CD4-positive, alpha-beta T cell (primary cell): ENCODE measurements at places on chromosomes 11 and 22. TPM values are rescaled to one million over a fixed set of nuclear protein-coding genes. Genes with fewer than 3 reads are reported as not detected.

- no peak for DNase-seq
These were observed 3.7 kb downstream of the MPZL2 start for GRCh38 chr11:118260353-118260752.

GRCh38 chr11:134060316-134060715, 8.6 kb upstream of the JAM3 start:
- DNase-seq: no peak

The APOBEC3H gene
- 0.85 TPM for total RNA-seq

The MS4A6E gene
- not detected for total RNA-seq

DNA sequence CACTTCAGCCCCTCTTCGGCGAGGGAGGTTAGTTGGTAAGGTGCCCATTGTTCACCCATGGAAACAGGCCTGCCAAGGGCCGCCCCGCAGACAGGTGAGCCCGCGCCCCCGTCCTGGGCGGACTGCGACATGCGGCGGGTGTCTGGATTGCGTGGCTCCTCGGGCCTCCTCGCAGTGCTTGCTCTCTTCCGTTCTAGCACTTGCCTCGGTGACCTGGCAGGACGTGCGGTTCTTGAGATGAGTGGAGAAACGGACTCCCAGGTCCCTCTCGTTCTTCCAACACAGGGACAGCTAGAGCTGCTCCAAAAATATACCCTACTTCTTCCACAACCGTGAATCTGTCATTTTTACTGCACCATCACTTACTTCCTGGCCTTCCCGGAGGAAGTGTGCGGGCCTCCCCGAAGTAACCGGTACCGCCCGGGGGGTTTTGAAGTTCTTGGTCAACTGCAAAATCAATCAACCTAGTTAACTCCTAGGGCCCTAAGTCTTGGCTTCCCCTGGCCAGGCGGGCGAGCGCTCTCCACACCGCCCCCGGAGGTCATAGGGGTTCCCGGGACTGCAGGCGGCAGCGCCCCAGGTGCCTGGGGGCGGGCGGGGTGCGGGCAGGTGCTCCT, 745 bp upstream of the ZBTB44 start:
- DNase-seq: peak; percentile 55

The CCDC116 gene
- 0.14 TPM for total RNA-seq

The BAIAP2L2 gene
- 1.0 TPM for total RNA-seq

The TCN2 gene
- total RNA-seq: 0.52 TPM

- DNase-seq: peak; percentile 33
These were observed 40.1 kb upstream of the CLMP start for GRCh38 chr11:123235117-123235655.

DNA sequence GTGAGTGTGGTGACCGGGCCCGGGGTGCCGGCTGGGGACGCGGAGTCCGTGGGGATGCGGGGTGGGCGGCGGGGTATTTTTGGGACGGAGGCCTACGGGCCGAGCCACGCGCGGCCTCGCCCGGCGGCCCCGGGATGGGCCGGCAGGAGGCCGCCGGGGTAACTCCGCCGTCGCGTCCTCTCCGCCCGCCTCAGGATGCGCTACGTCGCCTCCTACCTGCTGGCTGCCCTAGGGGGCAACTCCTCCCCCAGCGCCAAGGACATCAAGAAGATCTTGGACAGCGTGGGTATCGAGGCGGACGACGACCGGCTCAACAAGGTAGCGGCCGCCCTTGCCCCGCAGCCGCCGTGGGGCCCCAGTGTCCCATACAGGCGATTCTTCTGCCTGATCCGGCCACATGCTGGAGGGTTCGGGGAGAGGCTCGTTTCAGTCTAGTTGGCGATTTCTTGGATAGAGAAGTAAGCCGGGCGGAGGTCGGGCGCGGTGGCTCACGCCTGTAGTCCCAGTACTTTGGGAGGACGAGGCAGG, 337 bp downstream of the RPLP2 start:
- no peak for DNase-seq

DNA sequence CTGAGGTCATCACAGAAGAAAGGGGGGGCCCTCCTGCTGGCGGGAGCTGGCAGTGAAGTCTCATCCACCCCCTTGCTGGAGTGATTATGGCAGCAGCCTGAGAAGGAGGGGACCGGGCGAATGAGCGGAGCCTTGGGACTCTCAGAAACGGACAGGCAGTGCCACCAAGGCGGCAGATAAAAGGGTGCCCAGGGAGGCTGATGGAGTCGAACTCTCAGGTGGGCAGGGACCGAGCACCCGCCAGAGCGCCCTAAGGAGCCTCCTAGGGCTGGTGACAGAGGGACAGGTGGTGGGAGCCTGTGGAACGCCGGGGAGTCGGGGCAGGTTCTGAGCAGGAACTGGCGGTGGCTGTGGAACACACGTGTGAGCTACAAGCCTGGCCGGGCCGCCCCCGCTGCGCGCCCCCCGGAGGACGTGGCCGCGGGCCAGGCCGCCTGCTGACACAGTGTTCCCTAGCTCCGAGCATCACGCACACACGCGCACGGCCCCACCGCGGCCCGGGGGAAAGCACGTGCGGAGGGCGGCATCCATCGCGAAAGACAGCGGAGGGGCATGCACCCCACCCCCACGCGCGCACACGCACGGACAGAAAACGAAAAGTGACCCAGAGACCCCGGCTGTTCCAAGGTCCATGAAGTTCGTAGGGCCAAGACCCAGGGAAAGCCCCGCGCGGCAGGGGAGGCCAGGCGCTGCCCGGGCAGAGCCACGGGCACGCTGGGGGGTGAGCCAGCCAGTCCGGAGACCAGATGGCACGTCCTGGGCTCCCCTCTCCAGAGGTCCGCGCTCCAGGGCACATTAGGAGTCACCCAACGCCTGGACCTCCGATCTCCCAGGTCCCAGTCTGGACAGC, 1.0 kb downstream of the VWCE start:
- DNase-seq: peak; percentile 5

GRCh38 chr11:57471496-57471895, 11.2 kb downstream of the RTN4RL2 start:
- DNase-seq: no peak

The RAC2 gene
- total RNA-seq: 174 TPM

The MSANTD2 gene
- total RNA-seq: 5.1 TPM

DNA sequence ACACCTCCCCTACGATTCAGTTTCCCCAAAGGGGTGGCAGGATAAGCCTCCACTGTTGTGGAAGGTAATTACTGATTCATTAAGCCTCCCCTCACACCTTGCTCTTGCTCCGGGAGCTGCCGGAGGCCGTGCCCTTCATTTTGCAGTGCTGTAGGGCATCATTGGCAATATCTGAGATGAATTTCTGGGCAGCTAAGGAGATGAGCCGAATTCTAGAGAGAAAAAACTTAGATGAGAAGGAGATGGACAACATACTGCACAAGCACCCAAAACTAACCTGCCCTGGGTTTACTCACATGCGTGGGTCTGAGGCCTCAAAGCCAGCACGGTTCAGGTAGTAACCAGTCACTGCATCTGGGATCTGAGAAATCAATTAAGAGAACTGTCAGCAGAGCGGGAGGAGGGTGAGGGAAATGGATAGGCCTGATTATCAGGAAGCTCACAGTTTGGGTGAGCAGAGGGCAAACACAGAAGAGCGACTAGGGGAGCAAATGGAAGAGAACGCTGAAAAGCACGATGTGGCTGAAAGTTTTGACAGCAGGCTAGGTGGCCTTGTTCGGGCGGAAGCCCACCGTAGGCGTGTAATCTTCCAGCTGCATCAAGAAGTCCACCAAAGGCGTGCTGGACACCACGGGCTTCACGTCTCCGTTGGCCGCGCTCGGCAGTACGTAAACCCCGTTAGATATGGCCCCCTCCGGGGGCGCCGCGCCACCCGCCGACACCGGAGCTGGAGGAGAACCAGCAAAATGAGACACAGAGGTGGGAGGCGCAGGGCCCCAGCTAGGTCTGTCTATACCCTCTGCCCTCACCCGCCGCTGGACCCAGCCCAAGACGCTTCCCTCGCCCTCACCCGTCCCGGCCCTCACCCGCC, 689 bp downstream of the TAF10 start:
- DNase-seq: peak; percentile 32

- DNase-seq: no peak
These were observed 225.0 kb upstream of the TBCEL start for GRCh38 chr11:120798854-120799253.

The DSCAML1 gene
- 0.61 TPM for total RNA-seq

DNA sequence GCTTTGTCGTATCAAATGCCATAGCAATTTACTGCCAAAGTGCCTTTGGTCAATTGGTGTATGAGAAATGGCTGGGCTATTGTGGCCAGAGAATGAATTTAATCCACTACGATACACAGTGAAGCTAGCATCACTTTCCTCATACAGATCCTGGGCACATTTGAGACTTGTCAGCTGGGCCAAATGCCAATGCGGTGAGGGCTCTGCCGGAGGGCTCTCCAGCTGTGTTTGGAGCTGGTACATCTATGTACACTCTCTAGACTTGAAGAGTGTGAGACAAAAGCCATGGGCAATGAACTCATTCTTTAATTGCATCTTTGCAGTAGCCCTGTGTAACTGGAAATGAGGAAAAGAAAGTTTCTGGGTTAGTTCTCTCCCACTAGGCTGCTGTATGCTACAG, 1052.9 kb downstream of the NTM start:
- no peak for DNase-seq

The TNNT3 gene
- 21.9 TPM for total RNA-seq

DNA sequence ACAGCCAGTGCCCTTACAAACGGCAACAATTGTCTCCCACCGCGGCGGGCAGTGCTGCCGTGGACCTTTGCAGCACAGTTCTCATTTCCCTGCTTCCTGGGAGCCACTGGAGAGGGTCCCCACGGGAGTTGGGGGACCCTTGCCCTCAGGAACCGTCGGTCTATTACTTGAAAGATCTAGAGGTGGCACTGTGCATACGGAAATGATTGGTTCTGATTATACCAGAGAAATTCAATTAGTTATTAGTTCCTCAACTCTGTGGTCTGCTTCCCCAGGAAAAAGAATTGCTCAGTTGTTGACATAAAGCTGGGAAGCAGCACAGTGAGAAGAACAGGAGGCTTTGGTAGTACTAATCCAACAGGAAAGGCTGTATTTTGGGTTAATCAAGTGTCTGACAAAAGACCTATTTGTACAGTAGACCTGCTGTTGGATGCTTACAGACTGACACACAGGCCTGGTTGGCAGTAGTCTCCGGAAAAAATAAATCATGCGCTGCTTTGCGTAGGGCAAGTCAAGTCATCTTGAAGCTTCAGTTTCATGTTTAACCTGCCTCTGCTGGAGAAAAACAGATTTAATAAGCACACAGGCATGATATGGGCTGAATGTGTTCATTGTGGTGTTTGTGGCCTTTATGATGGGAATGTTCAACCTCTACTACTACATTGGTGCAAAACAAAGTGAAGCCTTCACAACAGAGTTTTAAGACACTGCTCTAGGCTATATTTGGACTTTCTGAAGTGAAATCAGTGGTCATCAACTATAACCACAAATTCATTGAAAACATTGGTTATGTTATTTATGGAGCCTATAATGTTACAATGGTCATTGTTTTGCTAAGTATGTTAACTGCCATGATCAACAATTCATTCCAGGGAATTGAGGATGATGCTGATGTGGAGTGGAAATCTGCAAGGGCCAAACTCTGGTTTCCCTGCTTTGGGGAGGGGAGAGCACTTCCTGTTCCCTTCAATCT, 54.6 kb upstream of the SC5D start:
- no peak for DNase-seq

GRCh38 chr11:763549-764321, 13.6 kb downstream of the GATD1 start:
- DNase-seq: no peak

DNA sequence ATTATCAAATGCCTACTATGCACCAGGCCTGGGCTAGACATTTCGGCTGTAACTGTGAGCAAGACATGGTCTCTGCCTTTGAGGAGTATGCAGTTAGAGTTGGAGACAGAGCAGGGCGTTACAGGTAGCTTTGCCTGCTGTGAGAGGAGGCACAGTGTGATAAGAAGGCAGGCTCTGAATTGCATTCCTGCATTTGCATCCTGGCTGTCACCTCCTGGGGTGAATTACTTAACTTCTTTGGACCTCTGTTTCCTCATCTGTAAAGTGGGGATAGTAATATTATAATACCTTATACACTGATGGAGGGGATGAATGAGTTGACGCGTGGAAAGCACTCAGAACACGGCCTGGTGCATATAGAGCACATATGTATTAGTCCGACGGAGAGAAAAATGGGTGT, 118.1 kb upstream of the ARHGAP20 start:
- DNase-seq: no peak

- DNase-seq: no peak
These were observed 17.9 kb upstream of the CTSD start for GRCh38 chr11:1781593-1781975.

DNA sequence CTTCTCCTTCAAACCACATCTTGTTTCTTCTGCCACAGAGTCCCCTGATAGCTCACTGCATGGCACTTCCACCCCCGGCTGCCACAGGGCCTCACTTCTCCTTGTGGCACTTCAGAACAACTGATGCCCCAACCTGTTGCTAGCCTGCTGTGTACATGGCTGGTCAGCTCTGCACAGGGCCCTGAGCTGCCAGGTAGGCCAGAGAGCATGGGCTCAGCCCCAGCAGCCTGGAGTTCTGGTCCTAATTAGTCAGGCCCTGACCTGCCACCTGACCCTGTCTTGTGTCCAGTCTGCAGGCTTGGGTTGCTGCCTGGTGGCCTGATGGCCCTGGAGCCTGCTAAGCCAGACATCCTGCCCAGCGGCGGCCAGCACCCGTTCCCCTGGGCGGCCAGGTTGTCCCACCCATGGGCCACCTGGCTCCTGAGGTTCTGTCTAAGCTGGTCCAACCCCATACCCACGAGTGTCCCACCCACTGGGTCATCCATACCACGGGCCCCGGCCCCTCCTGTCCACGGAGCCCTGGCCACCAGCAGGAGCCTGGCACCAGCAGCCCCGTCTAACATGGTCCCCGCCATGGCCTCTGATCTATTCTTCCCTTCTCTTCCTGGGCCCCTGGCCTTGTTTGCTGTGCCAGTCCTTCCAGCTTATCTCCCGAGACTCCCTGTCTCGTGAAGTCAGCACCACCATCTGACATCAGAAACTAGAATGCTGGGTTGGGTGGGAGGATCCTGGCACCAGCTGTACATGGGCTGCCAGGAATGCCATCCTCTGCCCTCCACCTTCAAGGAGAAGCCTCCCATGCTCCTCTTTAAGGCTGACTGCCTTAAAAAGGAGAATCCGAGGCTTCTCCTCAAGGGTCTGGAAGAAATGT, 3.1 kb upstream of the CERK start:
- DNase-seq: no peak

The TREH gene
- not detected for total RNA-seq

DNA sequence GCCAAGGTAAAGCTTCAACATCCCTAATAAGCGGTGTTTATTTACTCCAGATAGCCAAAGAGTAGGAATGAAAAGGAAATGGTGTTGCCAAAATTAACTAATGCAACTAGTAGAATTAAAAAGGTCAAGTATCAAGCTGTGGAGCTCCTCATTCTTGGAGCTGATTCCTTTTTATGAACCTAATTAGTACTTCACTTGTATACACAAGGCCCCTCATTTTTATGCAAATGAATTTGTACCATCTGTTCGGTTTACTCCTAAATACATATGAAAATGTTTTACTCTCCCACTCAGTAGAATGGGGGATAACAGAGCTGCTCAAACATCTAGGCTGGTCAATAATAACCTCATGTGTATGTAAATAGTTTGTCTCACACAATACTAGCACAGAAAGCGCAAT, 426.4 kb upstream of the LUZP2 start:
- DNase-seq: no peak

- DNase-seq: peak; percentile 36
These were observed at the start of gene PRSS23 for GRCh38 chr11:86800076-86800959. Gene PRSS23, plus strand, starts transcription at chr11:86800542. Its CDS starts 7,102 bp downstream, at chr11:86807644.

The MMP13 gene
- total RNA-seq: not detected

- DNase-seq: no peak
These were observed 3.3 kb upstream of the SHISA8 start for GRCh38 chr22:41917903-41918791.
